Activated CD8-positive, alpha-beta memory T cell treated with anti-CD3 and anti-CD28 coated beads for 1 hour (primary cell): ENCODE measurements at places on chromosomes 2 and 18.

DNA sequence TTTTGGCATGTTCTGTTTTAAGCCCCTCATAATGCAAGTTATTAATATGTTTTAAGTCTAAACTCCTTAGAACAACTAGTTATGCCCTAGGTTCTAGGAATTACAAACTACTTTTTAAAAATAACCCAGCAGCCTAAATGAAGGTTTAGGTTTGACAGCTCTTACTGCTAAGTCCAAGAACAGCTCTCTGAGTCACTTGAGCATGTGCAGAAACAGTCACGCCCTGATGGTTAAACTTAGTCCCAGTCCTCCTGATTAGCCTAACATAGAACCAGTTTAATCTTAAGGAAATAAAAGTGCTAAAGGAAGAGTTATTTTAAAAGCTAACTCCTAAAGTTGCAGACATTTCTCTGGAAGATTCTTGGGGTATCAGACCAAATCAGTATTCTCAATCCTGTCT, 72.5 kb downstream of the RMDN2 start:
- no peak for DNase-seq

DNA sequence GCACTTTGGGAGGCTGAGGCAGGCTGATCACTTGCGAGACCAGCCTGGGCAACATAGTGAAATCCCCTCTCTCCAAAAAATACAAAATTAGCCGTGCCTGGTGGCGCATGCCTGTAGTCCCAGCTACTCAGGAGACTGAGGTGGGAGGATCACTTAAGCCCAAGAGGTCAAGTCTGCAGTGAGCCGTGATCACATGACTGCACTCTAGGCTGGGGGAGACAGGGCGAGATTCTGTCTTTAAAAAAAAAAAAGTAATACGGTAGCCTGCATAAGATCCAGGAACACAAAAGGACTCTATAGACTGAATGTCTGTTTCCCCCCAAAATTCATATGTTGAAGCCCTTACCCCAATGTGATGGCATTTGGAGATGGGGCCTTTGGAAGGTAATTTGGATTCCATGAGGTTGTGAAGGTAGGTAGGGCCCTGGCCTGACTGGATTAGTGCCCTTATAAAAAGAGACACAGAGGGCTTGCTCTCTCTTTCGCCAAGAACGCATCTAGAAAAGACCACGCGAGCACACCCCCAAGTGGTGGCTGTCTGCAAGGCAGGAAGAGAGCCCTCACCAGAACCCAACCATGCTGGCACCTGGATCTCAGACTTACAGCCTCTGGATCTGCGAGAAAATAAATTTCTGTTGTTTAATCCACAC, 17.0 kb downstream of the MBOAT2 start:
- no peak for DNase-seq

- no peak for DNase-seq
Observed at GRCh38 chr18:48803951-48804855, 146.6 kb downstream of the SMAD7 start.

DNA sequence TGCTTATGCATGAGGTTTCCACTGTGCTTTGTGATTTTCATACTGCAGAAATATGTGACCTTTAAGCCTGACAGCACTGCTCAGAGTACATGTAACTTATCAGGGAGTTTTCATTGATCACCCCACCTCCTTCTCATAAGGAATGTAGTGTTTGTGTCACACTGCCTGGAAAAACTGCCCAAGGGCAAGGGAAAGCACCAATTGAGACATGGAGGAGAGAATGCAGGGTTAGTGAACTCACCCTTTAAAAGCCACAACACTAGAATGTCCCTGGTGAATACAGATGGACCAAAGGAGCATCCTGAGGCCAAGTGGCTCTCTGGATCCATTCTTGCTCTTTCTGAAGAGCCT, 147.2 kb upstream of the SPATS2L start:
- DNase-seq: no peak

- DNase-seq: no peak
Observed at GRCh38 chr18:50277942-50278341, 3.4 kb downstream of the MBD1 start.

DNA sequence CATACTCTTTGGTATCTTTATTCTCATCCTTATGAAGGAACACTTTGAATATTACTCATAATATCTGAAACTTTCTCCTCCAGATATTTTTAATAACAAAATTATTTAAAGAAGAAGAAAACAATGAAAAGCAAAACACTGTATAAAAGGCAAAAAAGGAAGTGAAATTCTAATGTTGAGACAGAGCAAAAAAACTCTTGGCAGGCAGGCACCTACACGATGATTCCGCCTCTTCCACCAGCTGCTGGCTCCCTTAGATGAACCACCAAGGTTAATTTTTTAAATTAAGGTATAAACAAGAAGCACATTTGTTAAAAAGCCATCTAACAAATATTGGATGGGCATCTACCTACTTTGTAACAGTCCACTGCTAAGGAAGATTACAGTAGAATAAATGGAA, 434.7 kb downstream of the EPHA4 start:
- DNase-seq: no peak

DNA sequence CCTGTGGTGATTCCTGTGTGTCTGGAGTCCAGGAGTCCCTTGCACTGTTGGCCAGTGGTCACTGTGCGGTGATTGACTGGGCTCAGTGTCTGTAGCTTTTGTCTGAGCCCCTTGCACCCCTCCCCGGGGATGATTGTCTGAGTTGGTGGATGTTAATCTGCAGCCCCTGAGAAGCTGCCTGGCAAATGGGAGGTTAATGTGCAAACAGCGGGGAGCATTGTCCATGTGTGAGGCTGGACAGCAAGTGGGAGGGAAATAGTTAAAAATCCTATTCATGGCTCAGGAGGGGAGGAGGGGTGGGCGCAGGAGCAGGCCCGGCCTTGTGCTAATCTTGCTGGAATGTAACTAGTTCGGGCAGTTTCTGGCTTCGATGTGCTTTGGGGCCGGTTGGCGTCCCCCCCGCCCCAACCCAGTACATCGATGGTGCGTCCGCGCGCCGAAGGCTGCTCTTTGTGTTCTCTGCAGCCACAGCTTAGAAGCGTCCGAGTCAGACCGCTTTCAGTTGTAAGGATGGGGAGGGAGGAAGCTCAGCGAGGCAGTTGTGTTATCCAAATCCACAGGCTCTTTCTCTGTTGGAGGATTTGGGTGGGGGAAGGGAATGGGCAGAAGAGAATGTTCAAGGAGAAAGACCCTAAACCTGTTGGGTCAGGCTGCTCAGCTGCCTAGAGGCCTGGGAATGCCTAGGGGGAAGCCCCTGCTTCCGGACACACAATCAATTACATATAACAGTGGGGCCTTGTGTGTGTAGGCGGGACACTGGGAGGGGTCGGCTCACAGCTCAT, 71.8 kb downstream of the TGOLN2 start:
- no peak for DNase-seq

GRCh38 chr2:239584986-239585385, 184.2 kb upstream of the HDAC4 start:
- no peak for DNase-seq

DNA sequence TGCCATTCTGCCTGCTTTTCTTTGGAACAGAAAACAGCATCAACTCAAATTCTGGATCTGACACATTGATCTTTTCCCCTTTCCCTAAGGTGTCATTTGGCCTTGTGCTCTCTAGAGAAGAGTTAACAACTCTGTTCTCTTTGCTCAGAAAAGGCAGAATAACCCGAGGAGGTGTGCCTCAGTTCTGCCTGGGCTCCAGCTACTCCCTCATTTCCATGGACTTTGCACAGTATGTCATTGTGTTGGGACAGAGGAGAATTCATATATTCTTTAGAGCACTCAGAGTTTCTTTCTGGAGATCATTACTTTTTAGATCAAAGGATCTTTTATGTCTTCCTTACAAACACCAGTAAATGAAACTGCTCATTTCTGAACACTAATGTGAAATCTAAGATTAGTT, 249.1 kb downstream of the PHLPP1 start:
- no peak for DNase-seq

- no peak for DNase-seq
Observed at GRCh38 chr2:27582129-27582694, 630 bp upstream of the ZNF512 start.

DNA sequence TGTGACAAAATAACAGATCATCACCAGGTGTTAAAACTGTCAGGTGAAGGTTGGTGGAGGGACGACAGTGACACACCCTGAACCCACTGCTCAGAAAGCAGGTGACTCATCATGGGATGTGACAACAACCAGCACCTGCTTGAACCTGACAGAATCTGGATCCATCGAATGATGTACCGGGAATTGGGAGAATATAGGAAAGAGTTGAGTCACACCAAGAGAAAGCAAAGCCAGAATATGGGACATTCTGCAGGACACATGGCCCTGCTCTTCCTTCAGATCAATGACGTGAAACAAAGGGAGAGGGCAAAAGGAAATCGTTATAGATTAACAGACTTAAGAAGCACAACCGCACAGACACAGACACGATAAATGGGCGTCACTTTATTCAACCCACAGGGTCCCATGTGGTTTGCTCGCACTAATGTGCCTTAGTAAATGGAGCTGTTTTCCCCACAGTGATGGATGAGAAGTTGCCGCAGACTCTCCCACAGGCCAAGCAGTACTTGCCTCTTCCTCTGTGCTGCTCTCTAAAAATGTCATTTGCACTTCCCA, 100.1 kb downstream of the CRACDL start:
- DNase-seq: peak; percentile 25

DNA sequence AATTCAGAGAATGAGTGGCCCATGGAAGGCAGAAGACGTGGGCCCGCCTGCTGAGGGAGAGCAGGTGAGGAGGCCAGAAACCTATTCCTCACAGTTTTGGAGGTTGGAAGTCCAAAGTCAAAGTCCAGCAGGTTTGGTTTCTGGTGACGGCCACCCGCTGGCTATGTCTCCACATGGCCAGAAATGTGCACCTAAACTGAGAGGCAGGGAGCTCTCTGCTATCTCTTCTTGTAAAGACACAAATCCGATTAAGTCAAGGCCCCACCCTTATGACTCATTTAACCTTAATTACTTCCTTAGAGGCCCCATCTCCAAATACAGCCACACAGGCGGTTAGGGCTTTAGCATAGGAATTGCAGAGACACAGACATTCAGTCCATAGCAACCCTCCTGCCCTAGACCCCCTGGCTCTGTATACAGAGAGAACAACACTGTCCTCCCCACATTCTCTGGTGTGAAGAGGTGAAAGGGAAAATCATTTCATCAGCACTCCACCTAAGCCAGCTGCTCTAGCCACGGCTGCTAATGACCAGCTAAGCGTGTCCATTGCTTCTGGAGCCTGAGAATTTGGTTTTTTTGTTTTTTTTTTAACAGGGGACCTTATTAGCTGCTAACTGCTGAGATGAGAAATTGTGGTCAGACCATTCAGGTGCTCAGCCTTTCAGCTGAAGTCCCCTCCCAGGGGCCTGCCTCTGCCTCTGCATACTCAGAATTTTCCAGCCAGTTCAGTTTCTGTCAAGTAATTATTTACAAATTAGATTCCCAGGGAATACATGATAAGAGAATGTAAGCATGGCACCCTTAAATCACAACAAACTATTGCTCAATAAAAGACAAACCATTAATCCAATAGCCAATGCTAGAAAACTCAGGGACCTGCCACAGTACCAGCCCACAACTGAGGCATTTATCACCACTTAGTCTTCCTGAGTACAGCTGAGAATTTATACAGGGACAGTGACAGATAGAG, 368.7 kb upstream of the ID2 start:
- DNase-seq: no peak

DNA sequence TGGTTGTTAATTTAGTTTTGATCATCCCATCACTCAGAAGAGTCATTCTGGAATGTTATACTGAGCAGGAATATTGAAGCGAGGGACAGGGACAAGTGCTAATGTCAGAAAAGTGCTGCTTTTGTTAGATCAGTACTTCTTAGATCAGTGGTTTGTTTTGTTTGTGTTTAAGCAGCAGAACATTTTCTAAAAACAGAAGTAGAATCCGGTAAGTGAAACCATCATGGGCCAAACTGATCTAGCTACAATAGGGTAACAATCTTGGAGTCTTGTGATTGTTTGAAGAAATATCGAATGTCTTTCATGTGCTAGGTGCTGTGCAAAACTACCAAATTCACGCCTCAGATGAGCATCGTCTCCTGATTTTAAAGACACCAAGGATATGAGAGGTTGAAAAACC, 45.1 kb upstream of the SEC11C start:
- no peak for DNase-seq

- no peak for DNase-seq
Observed at GRCh38 chr2:52416340-52416739, 1351.3 kb upstream of the CHAC2 start.

DNA sequence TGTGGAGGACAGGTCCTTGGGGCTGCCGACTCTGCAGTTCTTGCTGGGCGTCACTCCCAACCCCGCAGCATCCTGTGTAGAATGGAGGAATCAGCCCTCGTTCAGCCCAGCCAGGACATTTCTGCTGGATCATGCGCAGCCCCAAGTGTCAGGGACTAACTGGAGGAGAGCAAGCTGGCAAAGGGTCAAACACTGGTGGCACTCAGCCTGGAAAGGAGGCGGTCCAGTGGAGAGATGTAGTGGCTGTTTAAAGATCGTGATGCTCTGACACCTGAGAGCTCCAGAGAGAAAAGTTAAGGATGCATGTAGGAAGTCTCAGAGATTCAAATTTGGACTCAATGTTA, 63.6 kb upstream of the SH3RF3 start:
- no peak for DNase-seq

- DNase-seq: no peak
Observed at GRCh38 chr18:76429262-76430126, 65.5 kb downstream of the ZNF516 start.

DNA sequence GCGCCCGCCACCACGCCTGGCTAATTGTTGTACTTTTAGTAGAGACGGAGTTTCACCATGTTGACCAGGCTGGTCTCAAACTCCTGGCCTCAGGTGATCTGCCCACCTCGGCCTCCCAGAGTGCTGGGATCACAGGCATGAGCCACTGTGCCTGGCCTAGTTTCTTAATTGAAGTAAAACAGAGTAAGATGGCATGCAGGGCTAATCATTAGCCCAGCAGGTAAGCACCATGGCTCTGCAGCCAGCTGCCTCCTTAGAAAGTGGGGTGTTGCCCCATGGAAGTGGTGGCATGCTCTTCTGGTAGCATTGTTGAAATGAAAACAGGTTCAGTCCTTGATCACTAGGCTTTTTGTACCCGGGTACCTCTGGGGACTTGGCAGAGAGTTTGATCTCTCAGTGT, 12.4 kb downstream of the ATG4B start:
- no peak for DNase-seq

GRCh38 chr18:21656402-21656801, 44.3 kb downstream of the SNRPD1 start:
- DNase-seq: no peak
